ENCODE measurements at places on chromosomes 5 and 9. TPM values are rescaled to one million over a fixed set of nuclear protein-coding genes. Genes with fewer than 3 reads are reported as not detected.

SHOC1 gene
- under 0.01 TPM for total RNA-seq

PRUNE2 gene
- total RNA-seq: 95.6 TPM

FCHO2 gene
- 19.5 TPM for total RNA-seq

CDKN2B gene
- 44.9 TPM for total RNA-seq

SPINK13 gene
- total RNA-seq: not detected

C9orf153 gene
- total RNA-seq: 0.51 TPM

MGAT1 gene
- total RNA-seq: 55.2 TPM

MTMR12 gene
- 18.5 TPM for total RNA-seq

PGM5 gene
- total RNA-seq: 113 TPM

CEP72 gene
- 1.5 TPM for total RNA-seq

FNIP1 gene
- total RNA-seq: 97.8 TPM

STK32A gene
- total RNA-seq: 2.8 TPM

GABRA1 gene
- total RNA-seq: not detected

All from fibroblast of lung (primary cell).